ENCODE measurements at places on chromosomes 3 and 15.
A peak's percentile ranks its signal among the peaks of the same experiment; 100 is the strongest.

DNA sequence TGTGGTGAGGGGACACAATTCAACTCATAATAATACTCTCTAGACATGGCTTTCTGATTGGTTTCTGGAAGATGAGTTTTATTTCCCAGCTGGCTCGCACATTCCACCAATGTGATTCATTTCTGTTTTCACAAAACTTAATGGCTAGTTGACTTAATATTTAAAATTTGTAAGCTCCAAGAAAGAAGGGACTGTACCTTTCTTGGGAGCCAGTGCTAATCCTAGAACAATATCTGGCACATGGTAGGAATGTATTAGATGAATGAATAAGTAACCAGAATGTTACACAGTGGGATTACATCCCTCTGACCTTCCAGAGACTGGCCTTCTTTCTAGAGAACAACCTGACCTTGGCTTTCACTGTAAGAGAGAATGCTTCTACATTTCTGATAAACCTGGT, 262.8 kb downstream of the RORA start:
- DNase-seq, result no peak

- DNase-seq, result peak; percentile 54
Measured at GRCh38 chr3:27712136-27713077, 9.7 kb downstream of the EOMES start.

DNA sequence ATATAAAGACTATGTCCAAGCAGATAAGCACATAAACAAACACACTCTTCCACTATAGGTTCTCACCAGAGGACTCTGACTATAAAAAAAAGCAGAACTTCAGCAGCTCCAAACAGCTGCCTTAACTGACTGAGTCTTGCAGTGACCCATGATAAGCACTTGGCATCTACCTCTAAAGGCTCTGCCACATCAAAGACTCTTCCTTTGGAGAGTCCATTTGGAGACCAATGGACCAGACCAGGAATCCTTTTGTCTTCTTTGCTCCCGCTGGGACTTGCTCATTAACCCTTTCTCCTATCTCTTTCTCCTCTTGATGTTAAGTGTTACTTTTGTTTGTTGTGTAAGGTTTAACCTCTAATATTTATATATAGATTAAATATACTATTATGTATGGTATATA, 424.1 kb downstream of the RSL24D1 start:
- DNase-seq, result no peak

- no peak for DNase-seq
Measured at GRCh38 chr3:41881233-41881821, 80.6 kb downstream of the ULK4 start.

- no peak for DNase-seq
Measured at GRCh38 chr3:45170096-45170495, 23.9 kb upstream of the CDCP1 start.

DNA sequence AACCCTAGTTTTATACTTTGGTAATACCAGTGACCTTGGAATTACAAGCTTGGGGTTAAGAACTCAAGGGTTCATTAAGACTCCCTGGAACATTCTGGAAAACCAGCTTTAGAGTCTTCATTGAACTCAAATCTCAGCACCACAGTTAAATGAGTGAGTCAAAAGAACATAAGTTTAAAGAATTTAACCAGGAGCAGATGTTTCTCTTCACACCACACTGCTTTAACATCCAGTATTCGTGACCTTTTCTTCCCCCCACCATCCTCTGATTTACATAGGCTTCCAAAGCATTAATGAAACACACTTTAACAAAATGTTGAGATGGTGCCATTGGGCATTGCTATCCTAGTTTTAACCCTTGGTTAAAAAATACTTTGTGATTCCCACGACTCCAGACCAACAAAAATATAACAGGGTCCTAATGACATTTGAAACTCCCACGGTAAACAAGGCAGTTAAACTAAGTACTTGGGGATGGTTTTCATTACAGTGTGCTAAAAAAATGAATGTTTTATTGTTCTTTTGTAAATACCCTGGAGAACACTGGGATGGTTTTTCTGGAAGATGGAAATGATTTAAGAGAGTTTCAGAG, 123.9 kb downstream of the OXNAD1 start:
- DNase-seq, result no peak

GRCh38 chr15:68484696-68485400, 52.9 kb upstream of the ITGA11 start:
- no peak for DNase-seq

DNA sequence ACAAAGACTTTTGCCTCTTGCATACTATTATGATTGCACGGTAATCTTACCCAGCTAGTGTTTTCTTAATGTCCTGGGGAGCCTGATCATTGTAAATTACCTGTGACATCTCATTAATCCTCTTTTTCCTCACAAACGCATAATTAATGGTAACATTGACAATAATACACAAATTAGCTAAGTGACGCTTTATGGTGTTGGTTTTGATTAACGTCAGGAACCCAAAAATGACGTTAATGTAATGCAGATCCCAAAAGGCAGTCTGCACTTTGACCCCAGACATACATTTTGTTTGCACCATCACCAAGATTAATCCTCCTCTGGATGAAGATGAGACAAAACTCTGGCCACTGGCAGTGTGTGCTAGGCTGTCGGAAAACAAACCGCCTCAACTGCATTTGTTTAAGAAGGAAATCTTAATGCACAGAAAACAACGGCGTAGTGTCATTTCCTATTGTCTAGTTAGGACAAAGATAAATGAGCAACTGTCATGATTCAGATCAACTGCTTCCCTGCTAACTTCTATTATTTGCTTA, 83.9 kb upstream of the CDIN1 start:
- DNase-seq, result no peak

DNA sequence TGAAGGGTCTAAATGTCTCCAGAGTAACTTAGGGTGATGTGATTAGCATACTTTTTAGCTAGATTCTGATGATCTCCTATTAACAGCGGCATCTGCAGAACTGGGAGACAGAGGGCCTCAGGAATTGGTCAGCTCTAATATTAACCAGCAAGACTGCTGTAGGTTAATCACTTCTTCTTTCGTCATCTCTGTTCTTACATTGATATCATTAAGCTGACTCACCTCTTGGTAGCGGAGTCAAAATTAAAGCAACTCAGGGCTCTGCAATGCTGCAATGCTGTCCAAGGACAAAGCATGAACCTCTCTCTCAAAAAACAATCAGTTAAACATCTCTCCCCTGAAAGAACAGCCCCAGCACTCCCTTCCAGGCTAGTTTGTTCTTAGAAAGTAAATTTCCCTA, 57.5 kb upstream of the TRA2B start:
- DNase-seq, result no peak

- no peak for DNase-seq
Measured at GRCh38 chr3:150454085-150454484, 46.0 kb downstream of the TSC22D2 start.

DNA sequence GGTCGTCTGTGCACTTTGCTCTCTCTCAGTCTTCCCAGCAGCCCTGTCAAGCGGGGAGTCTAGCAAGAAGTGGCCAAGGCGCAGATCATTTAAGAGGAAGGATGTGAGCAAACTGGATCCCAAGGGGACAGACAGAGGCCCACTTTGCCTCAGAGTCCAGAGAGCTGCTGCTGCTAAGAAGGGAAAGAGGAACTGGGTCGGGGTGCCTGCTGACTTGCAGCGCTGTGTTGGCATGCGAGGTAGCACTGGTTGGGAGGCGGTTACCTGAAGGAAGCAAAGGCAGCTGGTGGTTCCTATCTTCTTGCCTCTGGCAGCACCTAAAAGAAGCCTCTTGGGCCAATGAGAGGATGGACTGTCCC, 28.1 kb downstream of the SMAD3 start:
- DNase-seq, result no peak

DNA sequence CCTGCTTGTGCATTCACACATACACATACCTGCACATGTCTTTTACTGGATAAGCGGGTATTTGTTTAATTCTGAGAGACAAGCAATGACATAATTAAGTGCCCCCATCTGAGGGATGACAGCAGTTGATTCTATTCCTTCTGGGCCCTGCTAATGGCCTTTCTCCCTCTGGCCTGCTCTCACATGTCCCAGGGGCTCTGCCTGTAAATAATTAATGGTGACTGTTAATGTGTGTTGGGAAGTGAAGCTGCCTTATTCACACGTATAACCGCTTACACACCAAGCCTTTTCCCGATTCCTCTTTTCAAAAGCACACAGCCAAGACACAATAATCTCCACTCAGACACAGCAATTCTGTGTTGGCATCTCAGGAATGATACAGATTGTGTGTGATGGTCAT, 47.8 kb downstream of the LRRK1 start:
- DNase-seq, result no peak

GRCh38 chr15:78301828-78302227, 2.4 kb upstream of the SKIC8 start:
- DNase-seq, result no peak

GRCh38 chr15:93250209-93250608, 161.2 kb upstream of the RGMA start:
- no peak for DNase-seq

GRCh38 chr3:45817831-45818522, 21.6 kb upstream of the SLC6A20 start:
- DNase-seq, result no peak

DNA sequence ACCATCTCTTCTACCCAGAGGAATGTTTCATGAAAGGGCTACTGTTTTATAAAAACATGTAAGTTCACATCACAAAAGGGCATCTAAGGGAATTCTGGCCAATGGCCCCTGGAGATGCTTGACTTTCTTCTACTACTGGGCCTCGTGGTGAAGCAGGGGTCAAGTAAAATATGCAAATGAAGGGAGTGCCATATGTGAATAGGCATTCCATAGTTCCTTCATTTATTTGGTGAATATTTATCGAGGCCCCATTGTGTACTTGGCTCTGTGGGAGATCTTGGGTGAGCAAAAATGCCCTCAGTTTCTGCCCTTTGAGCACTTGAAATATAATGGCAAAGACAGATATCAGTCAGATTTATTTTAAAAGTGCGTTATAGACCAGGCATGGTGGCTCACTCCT, 101.3 kb upstream of the CACNA2D3 start:
- DNase-seq, result no peak

GRCh38 chr15:56496635-56497034, 31.7 kb upstream of the MNS1 start:
- no peak for DNase-seq

- no peak for DNase-seq
Measured at GRCh38 chr3:142148044-142148791, 1.1 kb downstream of the TFDP2 start.

- DNase-seq, result no peak
Measured at GRCh38 chr3:168608926-168609325, 513.2 kb upstream of the GOLIM4 start.

GRCh38 chr3:74676-75243, 121.8 kb upstream of the CHL1 start:
- no peak for DNase-seq

GRCh38 chr15:44541282-44541958, 4.5 kb downstream of the EIF3J start:
- no peak for DNase-seq

- DNase-seq, result no peak
Measured at GRCh38 chr3:178482981-178483380, 53.3 kb upstream of the KCNMB2 start.

DNA sequence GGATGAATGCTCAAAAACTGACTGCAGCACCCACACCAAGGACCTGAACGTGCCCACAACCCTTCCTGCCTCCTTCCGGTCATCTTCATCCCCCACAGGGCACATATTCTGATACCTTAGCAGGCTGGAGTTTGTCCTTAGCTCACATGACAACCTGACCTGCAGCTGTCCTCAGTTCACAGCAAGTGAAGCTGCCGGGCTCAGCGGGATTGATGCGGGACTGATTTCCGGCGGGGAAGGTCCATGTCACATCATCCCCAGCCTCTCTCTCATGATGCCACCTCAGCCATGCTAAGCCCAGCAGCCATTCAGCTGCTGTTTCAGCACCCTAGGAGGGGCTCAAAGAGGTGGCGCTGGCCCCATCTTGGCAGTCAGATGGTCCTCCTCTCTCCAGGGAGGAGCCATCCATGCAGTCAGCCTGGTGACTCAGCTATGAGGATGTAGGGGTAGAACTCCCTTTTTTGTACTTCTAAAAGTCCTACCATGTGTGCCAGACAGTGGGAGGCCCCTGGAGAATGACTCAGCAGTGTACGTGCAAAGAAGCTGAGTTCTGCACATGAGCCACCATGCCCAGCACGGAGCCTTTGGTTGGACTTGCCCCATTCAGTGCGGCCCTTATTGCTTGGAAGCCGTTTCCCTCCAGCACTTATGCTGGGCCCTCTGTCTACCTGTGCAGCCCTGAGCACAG, 9.5 kb downstream of the CA12 start:
- no peak for DNase-seq

DNA sequence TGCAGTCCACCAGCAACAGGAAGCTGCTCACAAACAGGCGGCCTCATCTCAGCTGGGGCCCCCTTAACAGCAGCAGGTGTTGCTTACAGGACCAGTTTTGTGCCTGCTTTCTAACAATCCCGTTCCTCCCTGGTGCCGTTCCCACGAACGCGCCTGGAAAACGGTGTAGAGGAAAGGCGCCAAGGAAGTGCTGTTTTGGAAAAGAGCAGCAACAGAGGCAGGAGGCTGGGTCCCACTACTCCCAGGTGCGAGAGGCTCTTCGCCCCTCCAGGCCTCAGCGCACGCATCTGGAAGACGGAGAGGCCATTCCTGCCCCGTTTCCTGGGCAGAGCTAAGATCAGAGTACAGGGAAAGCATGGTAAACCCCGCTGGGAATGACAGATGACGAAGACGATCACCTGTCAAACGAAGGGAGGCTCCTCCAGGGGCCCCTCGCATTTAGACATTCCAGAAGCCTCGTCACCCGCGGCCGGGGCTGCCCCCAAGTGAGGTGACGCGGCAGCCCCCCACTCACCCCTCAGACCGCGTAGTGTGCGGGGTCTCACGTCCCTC, 603 bp downstream of the SCAPER start:
- DNase-seq, result no peak

GRCh38 chr3:128335621-128336296, 130.9 kb downstream of the DNAJB8 start:
- DNase-seq, result no peak

GRCh38 chr3:18902081-18902793, 246.1 kb upstream of the KCNH8 start:
- DNase-seq, result no peak

GRCh38 chr15:68154923-68155559, 50.1 kb downstream of the CALML4 start:
- DNase-seq, result no peak
